ENCODE measurements at places on chromosomes 1 and 21.

GRCh38 chr1:15180189-15180588 lies 26.6 kb downstream of the TMEM51 start:
- no peak for DNase-seq

DNA sequence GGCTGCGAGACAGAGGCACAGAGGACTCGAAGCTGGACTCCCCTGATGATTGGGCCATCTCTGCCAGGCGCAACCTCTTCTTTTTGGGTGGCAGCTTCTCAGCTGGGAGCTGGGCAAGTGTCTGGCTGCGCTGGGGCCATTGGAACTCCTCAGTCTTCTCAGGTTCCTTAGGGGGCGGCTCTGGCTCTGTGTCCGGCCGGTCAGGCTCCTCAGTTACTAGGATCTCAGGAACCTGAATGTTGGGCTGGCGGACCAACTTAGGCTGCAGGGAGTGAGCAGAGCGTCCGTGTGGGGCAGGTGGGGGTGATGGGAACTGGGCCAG lies 97.5 kb upstream of the EDN2 start:
- DNase-seq, result no peak

DNA sequence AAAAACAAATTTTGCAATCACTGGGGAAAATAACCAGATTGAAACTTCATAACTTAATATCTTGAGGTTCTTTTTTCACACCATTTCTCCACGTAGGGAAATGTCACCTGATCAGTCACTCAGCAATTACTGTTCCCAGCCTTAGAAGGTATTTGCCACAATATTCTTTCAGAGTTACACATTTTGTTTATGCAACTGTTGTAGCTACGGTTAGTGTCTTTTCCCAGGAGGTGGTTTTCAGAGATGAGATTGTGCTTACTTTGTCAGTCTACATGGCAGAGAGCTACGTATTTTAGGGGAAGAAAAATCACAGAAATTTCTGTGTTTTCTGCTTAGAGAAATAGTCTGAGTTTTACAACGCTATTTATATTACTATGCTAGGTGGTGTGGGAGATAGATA lies 792.8 kb upstream of the B3GALT2 start:
- DNase-seq, result no peak

- DNase-seq, result no peak
Observed at GRCh38 chr1:931380-932172, 7.9 kb downstream of the SAMD11 start.

DNA sequence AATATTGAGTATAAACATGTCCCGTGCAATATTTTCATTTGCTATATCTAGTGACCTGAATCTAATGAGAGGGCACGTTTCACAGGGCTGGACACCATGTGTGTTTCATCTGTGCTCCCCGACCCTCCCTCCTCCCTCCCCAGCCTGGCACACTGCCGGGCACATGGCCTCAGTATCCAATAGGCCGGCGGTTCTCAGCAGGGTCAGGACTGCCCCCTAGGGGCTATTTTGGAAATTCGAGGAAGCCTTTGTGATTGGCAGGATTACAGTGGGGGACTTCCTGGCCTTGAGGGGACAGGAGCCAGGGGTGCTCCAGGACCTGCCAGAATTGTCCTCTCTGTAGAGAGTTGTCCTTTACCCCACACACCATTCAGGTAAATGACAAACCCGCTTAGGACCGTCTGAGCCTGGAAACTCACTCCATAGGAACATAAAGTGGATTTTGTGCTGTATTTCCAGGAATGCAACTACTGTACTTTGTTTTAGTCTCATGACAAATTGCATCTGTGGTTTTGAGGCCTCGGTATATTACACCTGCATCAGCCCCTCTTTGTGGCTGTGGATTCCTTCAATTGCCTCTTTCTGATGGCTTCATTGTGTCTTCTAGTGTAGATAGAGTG lies 109.5 kb upstream of the SIM2 start:
- DNase-seq, result no peak

DNA sequence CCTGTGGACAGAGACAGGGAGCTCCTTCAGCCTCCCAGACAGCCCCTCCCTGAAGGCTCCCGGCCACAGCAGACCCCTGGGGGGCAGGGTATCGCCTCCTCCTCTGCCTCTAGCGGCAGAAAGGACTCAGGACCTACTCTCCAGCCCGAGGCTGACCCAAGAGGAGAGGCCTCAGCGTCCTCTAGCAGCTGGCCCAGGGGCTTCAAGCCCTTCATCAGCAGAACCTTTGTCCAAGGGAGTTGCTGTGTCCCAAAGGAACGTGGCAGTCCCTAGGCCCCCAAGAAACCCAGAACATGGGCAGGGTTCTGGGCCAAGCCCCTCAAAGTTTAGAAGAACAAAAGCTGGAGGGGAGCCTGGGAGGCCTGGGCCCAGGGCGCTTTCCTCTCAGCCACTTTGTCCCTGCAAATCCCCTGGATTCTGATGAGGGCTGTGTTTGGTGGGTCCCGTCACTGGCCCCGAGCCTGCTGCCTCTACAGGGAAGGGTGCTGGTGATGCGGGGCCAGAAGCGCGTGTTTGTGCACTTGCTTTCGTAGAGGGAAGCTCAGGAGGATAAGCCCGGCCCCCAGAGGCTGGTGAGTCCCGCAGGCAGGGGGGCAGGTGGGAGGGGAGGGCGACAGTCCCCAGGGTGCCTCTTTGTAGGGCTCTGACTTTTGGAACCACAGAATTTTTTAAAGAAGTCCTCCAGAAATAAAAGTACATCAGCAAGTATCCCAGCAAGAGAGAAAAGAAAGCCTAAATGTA lies 13.3 kb downstream of the ITGB2 start:
- no peak for DNase-seq

DNA sequence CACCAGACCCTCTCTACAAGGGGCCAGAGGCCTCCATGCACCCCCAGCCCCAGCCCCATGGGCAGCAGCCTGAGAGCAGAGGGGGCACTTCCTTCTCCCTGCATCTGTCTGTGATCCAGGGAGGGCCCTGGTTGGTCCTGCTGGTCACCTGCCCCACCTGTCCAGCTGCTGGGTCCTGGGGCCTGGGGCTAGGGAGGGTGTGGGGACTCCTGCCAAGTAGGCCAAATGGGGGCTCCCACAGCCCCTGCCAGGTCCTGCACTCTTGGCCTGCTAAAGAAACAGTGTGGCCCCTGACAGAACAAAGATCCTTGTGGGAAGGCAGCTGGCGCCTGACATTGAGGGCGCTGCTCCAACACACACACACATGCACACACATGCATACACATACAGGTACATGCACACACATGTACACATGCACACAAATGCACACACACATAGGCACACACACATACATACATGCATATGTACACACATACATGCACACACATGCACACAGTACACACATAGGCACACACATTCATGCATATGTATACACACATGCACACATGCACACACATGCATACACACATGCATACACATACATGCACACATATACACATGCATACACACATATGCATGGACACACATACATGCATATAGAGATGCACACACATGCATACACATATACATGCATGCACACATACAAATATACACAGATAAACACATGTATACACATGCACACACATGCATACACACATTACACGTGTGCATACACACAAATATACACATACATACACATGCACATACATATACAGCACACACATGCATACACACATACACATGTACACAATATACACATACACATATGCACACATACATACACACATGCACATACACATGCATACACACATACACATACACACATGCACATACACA lies 49.9 kb downstream of the TRPM2 start:
- DNase-seq, result no peak

Measured in esophagus squamous epithelium (tissue), 5 donors.